Small intestine (tissue), 16 donors: ENCODE measurements at places on chromosomes 6 and 20. TPM values are rescaled to one million over a fixed set of nuclear protein-coding genes. Genes with fewer than 3 reads are reported as not detected.

Gene OR2B6
- not detected for polyA plus RNA-seq

Gene PSORS1C2
- polyA plus RNA-seq, result not detected

DNA sequence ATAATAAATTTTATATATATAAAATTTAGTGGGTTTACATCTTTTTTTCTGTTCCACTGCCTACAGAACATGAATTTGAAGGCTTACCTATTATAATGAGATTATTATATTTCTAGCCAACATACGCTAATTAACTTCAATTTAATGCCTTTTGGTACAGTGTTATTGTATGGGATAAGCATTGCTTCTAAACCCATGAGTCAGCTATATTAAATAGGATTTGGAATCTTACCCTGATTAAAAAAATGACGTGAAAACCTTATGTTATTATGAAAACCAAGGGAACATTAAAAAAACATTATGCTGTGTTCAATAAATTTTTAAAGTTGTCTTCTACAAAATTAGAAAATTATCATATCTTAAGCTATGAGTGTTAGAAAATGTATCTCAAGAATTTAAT lies 334.0 kb upstream of the RGS17 start:
- no peak overlapping the region for H3K4me3 ChIP-seq
- no peaks in the 10 kb centered on the region for H3K4me1 ChIP-seq
- no peak overlapping the region for H3K27ac ChIP-seq
- DNase-seq, result no peak

- no peaks in the 10 kb centered on the region for H3K36me3 ChIP-seq
- no peaks in the 10 kb centered on the region for H3K4me1 ChIP-seq
- DNase-seq, result no peak
- H3K27ac ChIP-seq, result no peak overlapping the region
- no peak overlapping the region for H3K4me3 ChIP-seq
- no peaks in the 10 kb centered on the region for H3K27me3 ChIP-seq
Measured at GRCh38 chr6:107019047-107019446, 9.0 kb upstream of the MTRES1 start.

DNA sequence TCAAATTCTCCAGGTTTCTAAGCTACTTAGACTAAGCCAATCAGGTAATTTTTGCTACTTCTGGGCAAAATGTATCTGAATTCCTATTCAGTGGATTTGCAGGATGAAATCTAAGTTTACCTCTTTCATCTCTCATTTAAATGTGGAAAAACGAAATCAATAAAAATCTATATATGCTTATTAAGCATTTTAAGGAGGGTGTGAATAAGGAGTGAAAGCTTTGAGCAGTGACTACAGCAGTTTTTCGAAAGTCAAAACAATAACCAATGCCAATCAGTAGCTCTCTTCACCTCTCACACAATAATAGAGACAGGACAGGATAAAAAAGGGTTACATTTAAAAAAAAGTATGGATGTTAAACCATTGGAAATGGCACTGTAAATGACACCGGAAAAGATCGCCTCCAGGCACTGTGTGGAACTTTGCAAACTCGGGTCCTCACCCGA lies 476 bp upstream of the BCKDHB start:
- peak overlapping the region; percentile 92 for H3K4me3 ChIP-seq
- H3K27me3 ChIP-seq, result no peaks in the 10 kb centered on the region
- H3K27ac ChIP-seq, result peak overlapping the region; percentile 67
- DNase-seq, result no peak
